ENCODE measurements at places on chromosomes 3 and 15. TPM values are rescaled to one million over a fixed set of nuclear protein-coding genes. Genes with fewer than 3 reads are reported as not detected.

DNA sequence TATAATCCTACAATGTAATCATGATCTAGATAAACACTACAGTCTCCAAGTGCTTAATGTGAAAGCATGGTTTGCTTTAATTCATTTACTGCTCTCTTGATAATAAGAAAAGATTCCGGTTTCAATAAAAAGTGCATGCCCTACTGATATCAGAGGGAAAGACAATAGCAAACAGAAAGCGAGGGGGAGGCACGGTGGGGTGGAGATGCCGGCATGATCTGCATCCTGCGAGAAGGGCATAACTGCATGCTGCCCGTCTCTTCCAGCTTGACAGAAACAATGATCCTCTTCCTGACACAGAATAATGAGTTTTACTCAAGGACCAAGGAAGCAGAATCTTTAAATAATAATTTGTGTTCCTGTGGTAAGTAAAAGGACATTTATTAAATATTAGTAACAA, 51.7 kb downstream of the GOLIM4 start:
- DNase-seq, result peak; percentile 15

GRCh38 chr3:175728566-175728965, 869.4 kb downstream of the NAALADL2 start:
- DNase-seq, result no peak

DNA sequence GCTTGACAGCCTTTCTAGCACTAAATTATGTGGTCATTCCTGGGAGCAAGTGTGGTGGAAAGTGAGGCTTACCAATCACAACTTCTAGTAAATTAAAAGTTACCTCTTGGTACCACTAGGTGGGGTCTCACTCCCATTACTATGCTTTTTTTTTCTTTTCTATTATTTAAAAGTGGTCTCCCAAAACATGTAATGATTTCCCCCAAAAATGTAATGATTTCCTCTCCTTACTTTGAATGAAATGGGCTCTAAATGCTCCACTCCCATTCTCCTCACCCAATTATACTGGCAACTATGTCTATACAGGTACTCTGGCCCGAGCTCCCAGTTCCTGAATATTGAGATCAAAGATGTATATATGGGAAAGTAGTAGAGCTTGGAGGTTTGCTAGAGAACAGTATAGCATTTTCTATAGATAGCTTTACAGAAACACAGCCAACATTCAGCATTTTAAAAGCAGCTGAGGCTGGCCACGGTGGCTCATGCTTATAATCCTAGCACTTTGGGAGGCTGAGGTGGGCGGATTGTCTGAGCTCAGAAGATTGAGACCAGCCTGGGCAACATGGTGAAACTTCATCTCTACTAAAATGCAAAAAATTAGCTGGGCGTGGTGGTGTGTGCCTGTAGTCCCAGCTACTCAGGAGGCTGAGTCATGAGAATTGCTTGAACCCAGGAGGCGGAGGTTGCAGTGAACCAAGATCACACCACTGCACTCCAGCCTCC, 70.9 kb downstream of the DCUN1D1 start:
- no peak for DNase-seq

- DNase-seq, result no peak
Observed at GRCh38 chr15:36344887-36345286, 234.5 kb upstream of the CDIN1 start.

GRCh38 chr3:179801856-179802255, 149.0 kb downstream of the USP13 start:
- no peak for DNase-seq

DNA sequence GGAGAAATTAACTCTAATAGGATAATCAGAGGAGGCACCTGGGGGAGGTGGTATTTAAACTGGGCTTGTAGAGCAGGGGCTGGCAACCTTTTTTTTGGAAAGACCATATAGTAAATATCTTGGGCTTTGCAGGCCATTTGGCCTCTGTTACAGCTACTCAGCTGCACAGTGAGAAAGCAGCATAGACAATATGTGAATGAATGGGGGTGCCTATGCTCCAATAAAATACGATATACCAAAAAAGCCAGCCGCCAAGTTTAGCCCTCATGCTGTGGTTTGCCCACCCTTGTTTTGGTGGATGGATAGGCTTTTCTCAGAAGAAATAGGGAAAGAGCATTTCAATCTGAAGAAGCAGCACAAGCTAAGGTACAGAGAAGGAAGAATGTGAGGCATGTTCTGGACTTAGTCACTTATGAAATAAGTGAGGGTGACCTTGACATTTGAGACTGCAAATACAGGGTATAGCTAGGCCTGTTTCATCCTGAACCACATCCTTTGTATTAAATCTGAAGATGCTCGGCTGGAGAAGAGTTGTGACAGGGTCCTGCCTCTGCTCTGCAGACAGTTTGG, 131.0 kb upstream of the NR2E3 start:
- no peak for DNase-seq

DNA sequence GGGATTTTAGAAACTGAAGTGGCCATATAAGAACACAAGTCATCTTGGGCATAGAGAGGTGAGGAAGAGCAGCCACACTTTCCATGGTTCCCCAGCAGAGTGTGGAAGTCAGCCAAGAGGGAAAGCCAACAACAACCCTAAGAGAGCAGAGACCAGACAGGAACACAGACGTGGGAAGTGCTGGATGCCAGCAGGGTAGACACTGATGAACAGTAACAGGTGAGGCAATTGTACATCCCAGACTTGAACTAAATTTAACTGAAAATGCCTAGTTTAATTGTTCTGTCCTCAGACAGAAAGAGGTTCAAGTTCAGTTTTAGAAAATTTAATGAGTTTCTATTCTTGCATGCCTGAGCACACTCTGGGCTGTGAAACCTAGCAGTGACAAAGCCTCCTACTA, 212.1 kb downstream of the ATP8B4 start:
- no peak for DNase-seq

DNA sequence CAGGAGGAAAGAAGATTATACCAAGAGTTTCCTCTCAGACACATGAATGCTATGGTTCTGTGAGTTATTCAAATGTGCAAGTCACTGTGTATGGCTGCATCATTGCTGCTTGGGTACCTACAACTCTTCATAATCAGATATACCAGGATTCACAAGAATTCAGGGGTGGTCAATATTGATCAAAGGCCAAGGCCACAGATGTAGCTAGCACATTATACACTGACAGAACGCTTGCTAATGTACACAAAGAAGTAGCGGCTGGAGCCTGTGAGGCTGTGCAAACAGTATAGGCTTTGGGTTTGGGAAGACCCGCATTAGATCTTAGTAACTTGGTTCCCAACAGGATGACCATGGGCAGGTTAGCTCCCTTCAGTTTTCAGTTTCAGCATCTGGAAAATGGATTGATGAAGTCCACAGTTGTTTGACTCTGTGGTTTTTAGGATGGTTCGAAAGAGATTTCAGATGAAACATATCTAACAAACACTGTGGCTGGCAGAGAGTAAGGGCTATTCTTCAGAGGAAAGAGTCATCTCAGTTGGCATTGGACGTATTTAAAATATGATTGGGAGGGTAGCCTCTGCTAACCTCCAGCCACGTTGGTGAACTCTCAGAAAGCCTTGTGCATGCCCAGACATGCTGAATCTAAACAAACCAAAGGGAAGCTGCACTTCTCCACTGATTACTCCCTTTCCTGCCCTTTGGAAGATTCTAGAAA, 748.7 kb upstream of the CFAP20DC start:
- DNase-seq, result no peak

DNA sequence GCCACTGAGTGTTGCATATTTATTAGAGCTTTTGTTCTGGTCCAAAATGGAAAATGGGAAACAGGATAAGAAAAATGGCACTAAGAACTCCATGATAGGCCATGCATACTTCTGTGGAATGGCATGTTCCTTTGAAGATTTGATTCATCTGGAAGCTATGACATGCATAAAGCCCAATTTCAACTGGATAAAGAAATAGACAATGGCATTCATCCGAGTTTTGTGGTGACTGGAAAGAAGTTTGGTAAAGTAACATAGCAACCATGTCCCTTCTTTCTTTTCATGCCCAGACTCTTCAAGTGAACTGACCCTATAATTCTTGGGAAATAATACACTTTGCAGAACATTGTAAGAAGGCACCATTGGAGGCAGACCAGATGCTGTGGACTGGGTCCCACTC, 368.4 kb upstream of the IL12A start:
- DNase-seq, result no peak

CCR3 gene
- not detected for total RNA-seq

BOC gene
- 3.8 TPM for total RNA-seq

ALDH1A2 gene
- 2.6 TPM for total RNA-seq

ZBBX gene
- 3.2 TPM for total RNA-seq

NRROS gene
- total RNA-seq, result 18.6 TPM
